ENCODE measurements at places on chromosomes 6 and 20.

- DNase-seq = no peak
Observed at GRCh38 chr20:51340451-51340840, 202.1 kb downstream of the NFATC2 start.

DNA sequence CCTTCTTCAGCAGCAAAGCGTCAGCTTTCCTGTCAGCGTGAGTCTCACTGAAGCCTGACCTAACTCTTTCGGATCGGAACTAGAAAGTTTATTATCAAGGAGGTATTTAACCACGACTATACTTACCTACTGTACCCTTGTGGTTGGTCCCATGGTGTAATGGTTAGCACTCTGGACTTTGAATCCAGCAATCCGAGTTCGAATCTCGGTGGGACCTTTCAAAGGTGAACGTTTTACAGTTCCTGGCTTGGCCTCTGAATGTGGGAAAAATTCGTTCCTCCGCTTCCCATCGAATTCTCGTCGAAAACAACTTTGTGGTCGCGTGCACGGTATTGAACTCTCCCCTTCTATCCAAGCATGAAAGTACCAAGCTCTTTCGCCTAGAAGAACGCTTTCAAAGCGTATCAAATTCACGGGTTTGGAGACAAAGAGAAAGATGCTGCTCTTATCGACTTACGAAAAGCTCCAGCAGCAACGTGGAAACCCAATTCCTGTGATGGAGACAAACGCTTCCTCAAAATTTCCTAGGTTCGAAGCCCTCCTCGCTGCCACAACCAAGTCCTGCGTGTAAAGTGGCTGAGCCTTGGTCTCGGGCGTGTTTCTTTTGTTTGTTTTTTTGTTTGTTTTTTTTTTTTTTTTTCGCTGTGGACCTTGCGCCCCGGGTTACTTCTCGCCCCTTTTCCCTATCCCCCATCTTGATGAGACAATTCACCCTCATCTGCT, 63.7 kb downstream of the GPX5 start:
- DNase-seq = peak; percentile 64

DNA sequence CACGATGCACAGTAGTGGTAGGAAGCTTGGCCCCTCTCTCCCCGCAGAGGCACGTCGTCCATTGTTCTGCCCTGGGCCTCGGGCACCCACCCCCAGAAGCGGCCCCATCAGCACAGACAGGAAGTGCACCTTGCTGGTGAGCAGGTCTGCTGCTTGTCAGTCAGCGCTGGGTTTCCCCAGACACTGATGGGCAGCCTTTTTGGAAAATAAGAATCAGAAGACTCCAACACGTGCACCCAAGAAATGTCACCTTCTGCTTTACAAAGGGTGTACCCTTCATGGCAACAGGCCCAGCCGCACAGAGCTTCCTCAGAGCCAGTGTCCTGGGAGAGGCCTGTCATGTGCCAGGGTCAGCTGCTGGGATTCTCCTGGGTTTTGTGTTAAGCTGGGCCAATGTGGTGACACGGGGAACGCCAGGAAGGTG, 34.7 kb upstream of the IRF4 start:
- DNase-seq = no peak

DNA sequence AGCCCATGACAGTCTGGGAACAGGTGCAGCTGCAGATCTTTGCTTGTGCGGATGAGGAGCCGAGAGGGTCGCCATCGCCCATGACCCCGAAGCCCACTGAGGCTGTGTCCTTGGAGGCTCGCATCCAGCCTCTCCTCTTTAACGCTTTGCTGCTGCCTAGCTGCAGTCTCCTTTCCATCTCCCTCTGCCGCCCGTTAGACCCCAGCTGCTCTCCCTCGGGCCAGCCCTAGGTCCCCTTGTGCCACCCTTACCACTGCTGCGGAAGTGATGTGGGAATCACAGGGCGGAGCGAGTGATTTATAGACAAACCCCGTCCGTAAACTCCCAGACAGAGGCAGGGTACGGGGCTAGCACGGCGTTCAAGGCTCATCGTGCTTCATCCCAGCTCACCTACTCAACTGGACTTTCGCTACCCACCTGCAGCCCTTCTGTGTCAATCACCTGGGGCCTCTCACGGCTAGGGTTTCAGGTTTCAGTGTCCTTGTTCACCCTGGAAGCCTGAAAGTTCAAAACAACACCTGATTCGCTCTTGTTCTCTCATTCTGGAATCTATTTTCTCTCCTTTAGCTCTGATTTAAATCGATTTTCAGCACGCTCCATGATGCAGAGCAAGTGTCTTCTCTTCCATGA, 76.1 kb downstream of the PAX1 start:
- DNase-seq = no peak

DNA sequence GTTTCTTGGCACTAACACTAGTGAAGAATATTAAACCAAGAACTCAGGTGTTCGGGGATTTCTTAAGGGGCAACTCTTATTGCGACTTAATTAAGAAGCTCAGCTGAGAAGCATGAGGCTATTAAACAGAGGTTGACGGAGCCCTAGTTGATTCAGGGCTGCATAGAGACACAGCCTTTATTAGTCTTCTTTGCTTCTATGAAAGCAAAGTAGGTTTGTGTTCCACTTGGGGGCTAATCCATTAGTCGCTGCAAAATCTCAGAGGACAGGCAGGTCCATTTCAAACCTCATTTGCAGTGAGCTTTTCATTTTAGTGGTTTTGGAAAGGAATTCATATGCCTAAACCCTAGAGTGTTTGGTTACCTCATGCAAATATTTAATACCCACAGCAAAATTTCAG, 506.6 kb upstream of the SULF2 start:
- DNase-seq = no peak

DNA sequence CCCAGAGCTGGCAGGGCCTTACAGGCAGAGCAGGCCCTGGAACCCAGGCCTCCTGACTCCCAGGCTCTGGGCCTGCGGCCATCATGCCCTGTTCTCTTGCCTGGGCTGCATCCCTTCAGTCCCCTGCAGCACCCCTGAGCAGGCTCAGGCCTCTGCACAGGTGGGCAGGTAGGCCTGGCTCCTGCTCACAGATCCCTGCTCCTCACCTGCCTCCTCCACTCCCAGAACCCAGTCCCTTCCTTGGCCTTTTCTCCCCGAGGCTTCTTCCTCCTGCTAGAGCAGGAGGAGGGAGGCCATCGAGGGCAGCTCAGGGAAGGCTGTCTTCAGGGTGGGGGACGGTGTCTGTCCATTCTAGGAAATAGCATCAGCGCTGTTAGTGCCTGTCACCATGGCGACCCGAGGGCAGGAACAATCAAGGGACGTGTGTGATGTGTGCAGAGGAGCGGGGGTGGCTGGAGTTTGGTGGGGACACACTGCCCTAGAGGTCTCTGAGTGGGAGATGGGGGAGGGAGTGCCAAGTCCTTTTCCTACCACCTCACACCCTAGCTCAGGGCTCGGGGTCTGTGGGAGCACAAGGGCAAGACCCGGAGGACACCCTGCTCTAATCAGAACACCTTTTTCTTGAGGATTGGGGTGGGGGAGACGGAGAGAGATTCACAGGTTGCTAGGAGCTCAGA, 26.6 kb downstream of the GLP1R start:
- DNase-seq = no peak

Measured in head of caudate nucleus (tissue), 42 donors.